ENCODE measurements at places on chromosomes 1 and 21.
A peak's percentile ranks its signal among the peaks of the same experiment; 100 is the strongest.

DNA sequence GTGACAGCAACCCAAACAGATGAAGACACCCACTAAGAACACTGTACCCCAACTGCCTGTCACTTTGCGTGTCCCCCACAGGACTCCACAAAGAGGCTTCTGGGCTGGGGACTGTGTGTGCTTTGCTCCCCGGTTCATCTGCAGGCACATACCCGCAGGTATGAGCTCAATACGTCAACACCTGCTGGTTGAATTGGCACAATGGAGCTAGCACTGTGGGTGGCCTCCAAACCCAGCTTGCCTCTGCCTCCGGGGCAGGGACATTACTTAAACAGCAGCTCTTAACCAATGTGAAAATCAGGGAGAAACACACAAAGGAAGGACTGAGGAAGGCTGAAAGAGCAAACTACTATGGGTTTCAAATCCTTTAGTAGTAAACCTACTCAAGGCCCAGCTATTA lies 140.2 kb upstream of the TIAM1 start:
- no peak for DNase-seq

GRCh38 chr1:72324451-72324850 lies 42.1 kb upstream of the NEGR1 start:
- no peak for DNase-seq

DNA sequence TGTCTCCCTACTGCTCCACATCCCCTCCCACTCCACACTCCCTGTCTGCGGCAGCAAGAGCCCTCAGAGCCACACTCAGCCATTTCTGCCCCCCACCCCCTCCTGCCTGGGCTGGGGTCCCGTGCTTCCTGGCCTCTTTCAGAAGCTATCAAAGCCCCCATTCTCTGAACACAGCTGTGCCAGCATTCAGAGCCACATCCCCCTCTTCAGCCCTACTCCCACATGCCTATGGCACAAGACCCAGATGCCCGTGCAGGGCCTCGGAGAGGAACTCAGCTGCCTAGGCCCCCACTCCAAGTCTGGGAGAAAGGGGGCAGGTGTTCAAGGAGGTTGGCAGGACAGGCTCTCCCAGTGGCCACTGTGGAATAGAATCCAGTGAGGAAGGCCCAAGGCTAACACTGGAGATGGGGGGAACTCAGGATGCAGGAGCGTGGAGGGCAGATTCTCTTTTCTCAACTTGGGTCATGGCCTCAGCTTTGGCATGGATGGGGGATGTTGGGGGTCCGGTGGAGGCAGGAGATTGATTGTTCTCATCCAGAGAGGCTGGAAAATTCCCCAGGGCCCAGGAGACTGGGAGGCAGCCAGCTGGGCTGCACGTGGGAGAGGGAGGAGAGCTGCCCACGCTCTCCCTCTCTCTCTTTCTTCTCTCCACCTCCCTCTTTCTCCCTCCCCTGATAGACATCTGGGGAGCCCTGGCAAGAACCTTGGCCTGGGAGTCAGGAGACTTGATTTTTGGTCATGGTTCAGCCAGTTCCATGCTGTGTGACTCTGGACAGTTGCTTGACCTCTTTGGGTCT lies 3.5 kb upstream of the BCAN start:
- DNase-seq = no peak

DNA sequence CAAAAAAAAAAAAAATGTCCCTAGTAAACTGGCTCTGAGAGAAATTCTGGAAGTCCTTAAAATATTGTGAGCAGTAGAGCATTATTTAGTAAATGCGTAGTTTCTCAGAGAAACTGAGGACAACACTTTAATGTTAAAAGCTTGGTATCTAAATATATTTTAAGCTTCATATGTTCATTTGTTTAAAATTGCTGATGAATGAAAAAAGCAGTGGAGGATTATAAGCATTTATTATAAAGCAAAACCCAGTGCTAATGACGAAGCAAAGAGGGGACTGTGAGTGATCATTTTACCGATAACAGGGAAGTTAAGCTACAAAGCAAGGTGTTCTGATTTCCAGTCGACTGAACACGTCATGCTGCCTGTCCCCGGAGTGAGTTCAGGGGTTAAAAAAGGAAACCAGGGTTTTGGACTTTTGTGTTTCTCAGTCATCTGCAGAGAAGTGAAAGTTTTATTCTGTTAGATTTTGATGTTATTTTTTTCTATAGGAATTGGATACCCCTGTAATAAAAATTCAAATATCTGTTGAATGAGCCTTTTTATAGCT lies 64.5 kb upstream of the SCCPDH start:
- DNase-seq = no peak

DNA sequence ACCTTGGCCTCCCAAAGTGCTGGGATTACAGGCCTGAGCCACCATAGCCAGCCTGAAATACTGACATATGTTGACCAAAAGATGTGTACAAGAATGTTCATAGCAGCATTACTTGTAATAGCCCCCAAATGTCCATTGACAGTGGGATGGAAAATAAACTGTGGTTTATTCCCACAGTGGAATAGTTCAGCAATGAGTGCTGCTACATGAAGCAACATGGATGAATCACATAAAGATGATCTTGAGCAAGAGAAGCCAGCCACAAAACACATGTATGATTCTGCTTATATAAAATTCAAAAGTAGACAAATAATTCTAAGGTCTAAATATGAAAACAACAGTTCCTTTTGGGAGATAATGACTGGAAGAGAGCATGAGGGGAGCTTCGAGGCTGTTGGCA lies 9.1 kb upstream of the CREG1 start:
- no peak for DNase-seq

DNA sequence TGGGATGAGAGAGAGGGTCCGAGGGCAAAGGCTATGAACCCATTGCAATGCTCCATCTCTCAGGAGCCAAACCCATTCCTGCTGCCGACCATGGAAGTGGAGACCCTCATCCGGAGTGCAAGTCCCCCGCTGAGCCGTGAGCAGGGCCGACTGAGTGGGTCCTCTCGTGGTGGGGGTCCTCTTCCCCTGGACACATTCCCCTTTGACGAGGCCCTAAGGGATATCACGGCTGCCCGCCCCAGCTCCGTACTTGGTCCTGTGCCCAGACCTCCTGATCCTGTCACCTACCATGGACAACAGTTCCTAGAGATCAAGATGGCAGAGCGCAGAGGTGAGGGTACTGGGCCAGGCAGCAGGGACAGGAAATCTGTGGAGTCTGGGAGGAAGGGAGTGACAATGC lies 11.0 kb downstream of the HYI start:
- no peak for DNase-seq

DNA sequence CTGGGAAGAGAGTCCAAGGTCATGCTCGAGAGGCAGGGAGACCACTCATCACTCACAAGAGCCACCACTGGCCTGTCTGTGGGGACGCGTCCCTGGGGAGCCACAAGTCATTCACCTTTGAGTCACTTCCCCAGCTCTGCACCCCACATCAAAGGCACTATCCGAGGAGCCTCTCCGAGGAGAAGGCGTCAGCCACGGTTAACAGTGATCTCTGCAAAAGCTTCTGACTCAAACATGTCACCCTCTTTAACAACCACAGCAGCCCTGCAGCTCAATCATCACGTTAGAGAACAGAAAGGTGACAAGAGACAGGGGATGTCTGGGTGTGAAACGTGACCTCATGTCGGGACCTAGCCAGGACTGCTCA lies 9.0 kb downstream of the LRRC47 start:
- DNase-seq = no peak

- no peak for DNase-seq
These were observed 187.9 kb downstream of the DISC1 start for GRCh38 chr1:231814521-231814920.

DNA sequence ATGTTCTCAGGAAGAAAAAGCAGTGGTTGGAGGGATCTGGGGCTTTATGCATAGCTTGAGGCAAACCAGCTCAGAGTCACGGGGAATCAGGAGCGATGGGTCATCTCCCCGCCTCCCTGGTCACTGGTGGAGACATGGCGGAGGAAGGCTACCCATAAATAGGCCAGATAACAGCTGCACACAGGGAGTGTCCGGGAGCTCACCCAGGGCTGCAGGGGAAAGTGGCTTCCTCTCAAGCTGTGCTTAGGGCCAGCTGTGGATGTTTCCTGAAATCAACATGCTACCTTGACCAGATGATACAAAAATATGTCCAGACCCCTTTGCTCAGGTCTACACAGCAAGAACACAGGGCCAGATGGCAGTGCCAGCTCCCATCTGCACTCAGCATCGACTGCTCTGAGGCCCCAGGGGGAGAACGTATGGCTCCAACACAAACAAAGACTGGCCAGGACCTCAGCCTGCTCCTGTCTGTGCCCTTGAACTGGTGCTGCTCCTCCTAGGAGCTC lies 27.1 kb upstream of the RERE start:
- no peak for DNase-seq

GRCh38 chr1:71599306-71599705 lies 518.5 kb upstream of the ZRANB2 start:
- DNase-seq = no peak

DNA sequence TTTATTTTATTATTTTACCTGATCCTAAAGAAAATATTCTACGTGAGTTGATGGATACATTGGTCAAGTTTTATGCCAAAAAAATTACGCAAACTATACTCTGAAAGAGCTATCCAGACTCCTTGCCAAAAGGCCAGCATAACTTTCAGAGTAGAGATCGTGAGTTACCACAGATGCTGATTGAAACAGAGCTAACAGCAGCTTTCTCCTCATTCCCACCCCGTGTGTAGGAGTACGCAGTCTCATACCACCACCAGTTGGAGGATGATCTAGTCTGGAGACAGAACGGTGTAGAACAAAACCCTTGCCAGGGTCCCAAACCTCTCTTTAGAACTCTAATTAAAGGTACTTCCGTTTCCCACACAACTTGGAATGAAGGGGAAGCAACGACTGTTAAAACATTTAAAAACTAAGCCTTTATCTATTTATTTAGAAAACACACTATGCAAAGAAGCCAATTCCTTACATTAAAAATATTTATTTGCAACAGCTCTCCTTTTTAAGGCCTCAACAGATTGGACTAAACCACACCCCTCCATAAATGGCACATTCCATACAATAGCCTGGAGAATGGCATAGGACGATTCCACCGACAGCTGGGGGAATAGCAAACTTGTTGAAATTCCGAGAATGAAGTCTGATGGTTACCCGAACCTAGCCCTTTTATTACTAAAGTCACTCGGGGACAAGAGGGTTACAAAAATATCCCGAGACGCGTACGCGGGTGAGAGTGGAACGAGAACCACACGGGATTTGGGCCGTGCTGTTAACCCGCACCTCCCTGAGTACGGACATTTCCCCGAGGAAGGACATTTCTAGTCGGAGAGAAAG lies 1.4 kb downstream of the NUCKS1 start:
- DNase-seq = no peak

DNA sequence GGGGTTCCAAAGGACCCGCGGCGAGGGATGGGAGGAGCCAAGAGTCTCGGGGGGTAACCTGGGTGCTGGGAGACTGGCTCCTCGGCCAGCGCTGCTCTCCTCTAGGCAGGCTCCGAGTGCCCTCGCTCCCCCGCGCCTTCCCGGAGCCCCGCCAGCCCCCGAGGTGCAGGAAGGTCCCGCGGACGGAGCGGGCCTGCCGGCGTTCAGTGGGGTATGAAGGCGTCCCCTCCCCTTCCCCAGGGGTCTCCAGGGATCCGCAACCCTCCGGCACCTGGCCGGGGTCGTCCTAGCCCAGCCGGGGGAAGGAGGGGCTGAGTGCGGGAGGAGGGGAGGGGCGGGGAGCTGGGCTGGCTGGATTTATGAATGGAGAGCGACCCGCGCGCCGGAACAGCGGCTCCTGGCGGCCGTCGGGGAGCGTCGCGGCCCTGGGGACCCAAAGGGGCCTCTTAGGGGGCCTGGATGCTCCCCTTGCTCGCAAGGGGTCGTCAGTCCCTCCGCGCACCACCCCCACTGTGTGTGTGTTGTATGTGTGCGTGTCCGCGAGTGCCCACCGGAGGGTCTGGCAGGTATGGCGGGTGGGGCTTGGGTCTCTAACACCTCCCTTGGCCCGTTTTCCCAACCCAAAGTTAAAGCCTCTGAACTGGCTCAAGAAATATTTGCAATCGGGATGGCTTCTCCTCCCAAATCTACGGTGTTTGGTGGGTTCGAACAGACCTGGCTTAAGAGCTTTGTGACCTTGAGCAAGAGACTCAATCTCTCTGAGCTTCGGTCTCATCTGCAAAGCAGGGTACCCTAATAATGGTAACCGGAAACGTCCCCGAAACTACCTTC lies 642 bp downstream of the HCRTR1 start:
- DNase-seq = peak; percentile 16

GRCh38 chr1:219539645-219540254 lies 73.2 kb downstream of the ZC3H11B start:
- no peak for DNase-seq

DNA sequence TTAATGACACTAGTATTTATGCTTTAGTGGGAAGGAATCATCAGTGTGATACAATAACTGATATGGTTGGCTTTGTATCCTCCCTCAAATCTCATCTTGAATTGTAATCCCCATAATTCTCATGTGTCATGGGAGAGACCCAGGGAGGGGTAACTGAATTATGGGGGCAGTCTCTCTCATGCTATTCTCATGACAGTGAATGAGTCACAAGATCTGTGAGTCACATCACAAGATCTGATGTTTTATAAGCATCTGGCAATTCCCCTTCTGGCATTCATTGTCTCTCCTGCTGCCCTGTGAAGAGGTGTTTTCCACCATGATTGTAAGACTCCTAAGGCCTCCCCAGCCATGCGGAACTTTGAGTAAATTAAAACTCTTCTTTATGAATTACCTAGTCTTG lies 1760.3 kb downstream of the NCAM2 start:
- no peak for DNase-seq

DNA sequence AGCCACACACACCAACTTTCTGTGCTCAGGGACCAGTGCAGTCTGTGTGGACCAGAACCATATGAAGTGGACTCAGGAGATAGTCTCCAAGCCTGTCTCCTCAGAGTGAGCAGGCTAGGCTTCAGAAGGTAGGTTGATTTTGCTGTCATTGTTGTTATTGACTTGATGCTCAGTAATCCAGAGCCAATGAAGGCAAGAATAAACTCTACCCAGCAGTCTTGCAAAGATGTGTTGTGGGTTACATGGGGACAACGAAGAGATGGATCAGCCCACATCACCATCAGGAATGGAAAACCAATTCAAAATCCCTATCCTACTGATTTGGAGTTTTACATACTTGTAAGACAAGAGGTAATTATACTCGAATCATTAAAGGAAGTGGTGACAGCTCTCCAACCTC lies 37.4 kb downstream of the PHC2 start:
- DNase-seq = no peak

DNA sequence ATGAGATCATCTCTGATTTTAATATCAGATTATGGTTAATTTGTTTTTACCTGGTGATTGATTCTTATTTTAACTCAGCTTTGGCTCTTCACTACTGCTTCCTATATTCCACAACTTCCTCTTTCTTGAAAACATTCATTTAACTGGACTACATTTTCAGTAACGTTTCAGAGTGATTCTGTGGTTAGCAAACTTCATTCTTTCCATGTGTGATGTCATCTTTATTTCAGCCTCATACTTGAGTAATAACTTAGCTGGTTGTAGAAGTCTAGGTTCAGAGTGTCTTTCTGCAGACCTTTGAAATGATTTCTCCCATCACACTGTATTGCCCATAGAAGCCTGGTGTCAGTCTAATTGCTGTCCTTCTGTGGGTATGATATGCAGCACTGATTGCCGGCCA lies 36.0 kb upstream of the SLC35F3 start:
- no peak for DNase-seq

GRCh38 chr1:216788671-216789070 lies 65.4 kb upstream of the ESRRG start:
- DNase-seq = no peak
